ENCODE measurements at places on chromosomes 3 and 15. TPM values are rescaled to one million over a fixed set of nuclear protein-coding genes. Genes with fewer than 3 reads are reported as not detected.

The GRK7 gene
- total RNA-seq = not detected

The CCR5 gene
- total RNA-seq = not detected

The GHSR gene
- total RNA-seq = not detected

The ALDH1L1 gene
- total RNA-seq = not detected

Measured in RPMI7951 (cell line).